ENCODE measurements at places on chromosomes 2 and 18. TPM values are rescaled to one million over a fixed set of nuclear protein-coding genes. Genes with fewer than 3 reads are reported as not detected.

- DNase-seq = no peak
Measured at GRCh38 chr18:13831864-13832508, 8.0 kb downstream of the MC5R start.

The HOXD4 gene
- 0.67 TPM for total RNA-seq

GRCh38 chr18:39653221-39653620 is 2087.6 kb upstream of the CELF4 start:
- DNase-seq = no peak

- no peak for DNase-seq
Measured at GRCh38 chr2:221521233-221521845, 50.8 kb downstream of the EPHA4 start.

DNA sequence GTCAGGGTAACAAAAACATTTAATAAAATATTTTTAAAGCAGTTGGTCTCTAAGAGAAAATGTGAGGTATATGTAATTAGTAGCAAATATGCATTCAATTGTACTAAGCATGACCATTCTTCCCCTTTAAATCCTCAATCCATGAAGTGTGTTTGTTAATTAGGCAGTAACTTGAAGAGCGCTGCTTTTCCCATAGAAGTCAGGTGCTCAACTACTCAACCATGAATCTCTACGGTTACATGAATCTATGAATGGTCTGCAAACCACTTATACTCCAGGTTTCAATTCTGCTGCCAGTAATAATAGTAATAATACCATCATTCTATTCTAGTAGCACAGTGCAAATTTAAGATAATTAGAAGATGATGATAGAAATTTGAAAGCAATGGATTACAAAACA is 55.8 kb downstream of the SLC8A1 start:
- no peak for DNase-seq

- no peak for DNase-seq
Measured at GRCh38 chr18:79614211-79614955, 65.2 kb upstream of the CTDP1 start.

DNA sequence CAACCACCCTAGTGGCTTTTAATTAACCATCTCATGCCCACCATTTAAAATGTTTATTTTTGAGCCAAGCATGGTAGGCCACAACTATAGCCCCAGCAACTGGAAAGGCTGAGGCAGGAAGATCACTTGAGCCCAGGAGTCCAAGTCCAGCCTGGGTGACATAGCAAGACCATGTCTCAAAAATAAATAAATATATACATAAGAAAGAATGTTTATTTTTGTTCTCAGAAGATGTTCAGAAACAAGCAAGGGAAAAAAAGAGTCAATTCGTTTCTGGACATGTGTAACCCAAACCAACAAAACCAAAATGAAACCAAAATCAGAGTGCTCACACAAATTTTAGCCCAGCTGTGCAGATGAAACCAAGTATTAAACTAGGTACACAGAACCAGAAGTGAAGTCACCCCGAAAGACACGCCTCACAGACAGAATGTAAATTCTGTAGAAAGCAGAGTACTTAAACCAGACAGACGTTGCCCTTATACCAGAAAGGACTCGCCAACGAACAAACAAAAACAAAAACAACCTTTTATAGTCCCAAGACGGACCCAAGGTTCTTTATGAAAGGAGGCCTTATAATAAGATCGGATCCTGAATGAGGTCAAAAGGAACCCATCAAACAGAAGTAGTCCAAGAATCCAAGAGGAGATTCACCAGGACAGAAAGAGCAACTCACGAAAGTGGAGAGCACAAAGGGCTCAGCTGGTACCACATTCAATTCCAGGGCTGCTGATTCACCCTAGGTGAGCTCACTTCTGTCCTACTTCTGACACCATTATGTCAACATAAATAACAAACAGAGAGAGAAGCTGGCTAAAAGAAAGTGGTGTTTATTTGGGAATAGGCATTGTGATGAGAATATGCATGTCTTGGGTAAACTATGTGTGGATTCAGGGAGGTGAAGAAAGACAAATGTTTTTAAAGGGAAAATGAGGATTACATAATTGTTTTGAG is 31.8 kb upstream of the MTCL1 start:
- DNase-seq = no peak

- DNase-seq = no peak
Measured at GRCh38 chr2:237594514-237594871, 4.0 kb upstream of the RAB17 start.

The MAP3K19 gene
- not detected for total RNA-seq

The OR6B3 gene
- total RNA-seq = not detected

The TCF23 gene
- 0.07 TPM for total RNA-seq

The POTEI gene
- not detected for total RNA-seq

- DNase-seq = no peak
Measured at GRCh38 chr2:152068226-152068625, 30.6 kb downstream of the CACNB4 start.

DNA sequence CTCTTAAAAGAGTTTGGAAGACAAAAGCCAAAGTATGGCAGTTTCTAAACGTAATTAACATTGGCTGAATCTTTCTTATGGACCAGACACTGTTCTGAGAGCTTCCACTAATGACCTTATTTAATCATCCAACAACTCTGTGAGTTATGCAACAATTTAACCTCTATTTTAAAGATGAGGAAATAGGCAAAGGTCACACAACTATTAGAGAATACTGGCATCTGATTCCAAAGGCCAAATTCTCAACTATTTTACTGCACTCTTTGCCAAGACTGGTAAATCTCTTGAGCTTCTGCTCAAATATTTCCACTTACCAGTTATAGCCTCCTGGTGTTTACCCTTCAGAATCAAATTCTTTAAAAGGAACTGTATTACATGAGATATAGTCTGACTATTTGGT is 42.1 kb upstream of the ERMN start:
- DNase-seq = no peak

DNA sequence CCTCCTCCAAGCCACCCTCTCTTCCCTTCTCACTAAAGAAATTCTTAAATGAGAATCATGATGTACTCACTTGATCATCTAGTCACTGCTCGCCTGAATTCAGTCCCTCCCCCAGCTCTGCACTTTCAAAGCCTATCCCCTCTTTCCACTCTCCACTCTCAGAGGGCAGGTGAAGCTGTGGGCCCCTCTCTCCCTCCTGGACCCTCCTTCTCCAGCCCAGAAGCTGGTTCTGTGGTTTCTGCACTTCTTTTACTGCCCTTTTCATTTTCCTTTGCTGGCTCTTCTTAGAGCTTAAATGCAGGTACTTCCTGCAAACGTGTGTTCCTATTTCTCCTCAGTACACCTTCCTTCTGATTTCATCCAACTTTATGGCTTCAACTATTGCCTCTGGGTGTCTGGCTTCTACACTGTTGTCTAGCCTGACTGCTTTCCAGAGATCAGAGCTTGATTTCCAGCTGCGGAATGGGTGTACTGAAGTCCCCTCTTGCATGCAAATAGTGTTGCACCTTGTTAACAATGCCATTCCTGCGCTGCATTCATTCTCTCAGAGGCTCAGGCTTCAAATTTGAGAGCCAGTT is 15.3 kb upstream of the TXNDC2 start:
- DNase-seq = no peak

The ALK gene
- not detected for total RNA-seq

The CLEC4F gene
- 0.22 TPM for total RNA-seq

DNA sequence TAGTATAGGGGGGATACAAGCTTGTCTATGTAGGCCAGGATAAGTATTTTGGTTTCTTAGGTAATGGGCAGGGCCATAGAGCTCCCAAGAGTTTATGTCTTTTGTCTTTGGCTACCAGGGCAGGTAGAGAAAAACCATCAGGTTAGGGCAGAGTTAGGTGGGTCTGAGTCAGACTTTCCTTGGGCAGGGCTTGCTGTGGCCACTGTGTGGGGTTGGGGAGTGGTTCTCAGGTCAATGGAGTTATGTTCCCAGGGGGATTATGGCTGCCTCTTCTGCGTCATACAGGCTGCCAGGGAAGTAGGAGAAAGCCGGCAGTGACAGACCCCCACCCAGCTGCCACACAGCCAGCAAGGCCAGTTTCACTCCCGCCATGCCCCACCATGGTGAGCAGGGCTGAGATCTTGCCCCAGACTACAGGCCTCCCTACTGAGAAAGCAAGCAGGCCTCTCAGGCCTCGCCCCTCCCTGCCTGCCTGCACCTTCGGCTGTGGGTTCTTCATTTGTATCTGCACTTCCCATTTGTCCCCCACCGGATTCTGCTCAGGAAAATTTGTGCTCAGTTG is 55.5 kb downstream of the RPIA start:
- no peak for DNase-seq

DNA sequence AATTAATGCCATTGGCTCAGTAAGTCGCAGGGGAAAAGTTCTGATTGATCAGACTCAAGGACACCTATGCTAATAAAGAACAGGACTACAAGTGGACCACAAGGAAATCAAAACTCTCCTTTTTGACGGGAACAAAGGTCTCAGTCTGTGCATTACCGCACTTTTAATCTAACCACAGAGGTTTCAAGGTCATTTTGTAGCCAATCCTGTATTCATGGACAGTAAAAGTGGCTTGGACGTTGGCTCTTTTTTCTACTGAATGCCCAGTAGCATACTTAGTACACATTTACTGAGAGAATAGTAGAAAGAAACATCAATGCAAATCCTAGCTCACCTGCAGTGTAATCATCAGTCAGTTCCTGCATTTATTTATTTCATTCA is 471.9 kb downstream of the PID1 start:
- no peak for DNase-seq

The FNDC4 gene
- total RNA-seq = 1.7 TPM

The HRH4 gene
- not detected for total RNA-seq

The DARS1 gene
- total RNA-seq = 64.4 TPM

DNA sequence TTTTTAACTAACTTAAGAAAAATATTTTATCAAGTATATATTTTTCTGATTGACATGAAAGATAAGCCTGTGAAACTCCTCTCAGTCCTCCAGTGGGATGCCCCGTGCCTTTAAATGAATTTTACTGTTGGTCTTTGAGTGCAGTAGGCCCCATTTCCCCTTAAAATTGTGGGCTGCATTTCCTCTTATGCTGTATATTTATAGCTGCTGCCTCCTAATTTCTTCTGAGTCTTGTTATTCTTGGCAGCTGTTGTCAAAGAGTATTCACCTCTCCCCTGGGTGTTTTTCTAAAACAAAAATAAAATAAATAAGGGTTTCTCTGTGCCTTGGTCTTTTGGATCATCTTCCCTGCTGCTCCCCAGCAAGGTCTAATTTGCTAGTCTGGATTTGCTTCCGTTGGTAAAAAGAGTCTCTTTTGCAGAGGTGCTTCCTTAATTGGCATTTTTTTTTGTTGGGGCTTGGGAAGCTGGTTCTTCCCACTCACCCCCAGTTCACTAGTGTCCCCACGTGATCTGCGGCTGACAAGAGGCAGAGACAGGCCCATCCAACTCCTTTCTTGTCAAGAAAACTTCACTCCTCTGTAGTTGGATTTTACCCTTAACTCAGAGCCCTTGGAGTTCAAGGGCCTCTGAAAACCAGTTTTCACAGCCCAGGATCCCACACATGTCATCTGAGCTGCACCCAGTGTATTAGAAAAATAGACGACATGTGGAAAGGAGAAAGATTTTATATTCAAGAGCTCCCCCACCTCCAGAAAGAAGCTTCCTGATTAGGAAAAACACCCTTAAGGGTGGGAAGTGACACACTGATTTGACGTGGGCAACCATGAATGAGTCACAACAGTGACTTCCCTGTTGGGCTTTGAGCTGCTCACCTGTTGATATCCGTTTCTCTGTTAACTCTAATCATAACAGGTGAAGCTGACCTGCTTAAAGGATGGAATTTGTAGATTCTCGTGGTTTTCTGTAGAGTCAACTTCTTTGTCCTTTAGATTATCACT is 431.5 kb downstream of the DCDC2C start:
- DNase-seq = no peak

- no peak for DNase-seq
Measured at GRCh38 chr2:141889788-141890187, 241.0 kb downstream of the LRP1B start.

DNA sequence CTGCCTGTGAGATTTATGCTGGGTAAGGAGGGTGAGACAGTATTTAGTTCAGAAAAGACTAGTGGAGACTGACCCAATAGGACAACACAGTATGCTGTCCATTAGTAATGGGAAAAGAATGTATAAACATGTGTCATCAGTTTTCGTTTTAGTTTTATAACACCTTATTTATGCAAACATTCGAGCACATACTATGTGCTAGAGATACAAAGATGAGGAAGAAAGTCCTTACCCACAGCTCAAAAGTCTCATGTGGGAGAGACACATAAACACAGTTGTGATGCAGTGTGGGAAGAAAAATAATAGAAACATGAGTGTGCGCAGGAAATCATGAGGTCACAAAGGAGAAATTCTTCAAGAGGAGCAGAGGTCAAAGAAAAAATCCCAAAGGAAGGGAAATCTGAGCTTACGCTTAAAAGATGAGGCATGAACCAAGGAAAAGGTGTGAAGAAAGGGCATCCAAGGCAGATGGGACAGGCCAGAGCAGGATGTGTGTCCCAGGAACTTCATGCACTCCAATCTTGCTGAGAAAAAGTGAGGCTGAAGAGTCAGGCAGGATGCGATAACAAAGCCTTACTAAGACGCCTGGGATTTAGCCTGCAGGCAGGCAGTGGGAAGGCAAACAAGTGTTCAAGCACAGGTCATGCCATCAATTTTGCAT is 8.1 kb downstream of the METTL21A start:
- no peak for DNase-seq

- DNase-seq = no peak
Measured at GRCh38 chr2:232444409-232445148, 11.4 kb upstream of the ALPI start.

DNA sequence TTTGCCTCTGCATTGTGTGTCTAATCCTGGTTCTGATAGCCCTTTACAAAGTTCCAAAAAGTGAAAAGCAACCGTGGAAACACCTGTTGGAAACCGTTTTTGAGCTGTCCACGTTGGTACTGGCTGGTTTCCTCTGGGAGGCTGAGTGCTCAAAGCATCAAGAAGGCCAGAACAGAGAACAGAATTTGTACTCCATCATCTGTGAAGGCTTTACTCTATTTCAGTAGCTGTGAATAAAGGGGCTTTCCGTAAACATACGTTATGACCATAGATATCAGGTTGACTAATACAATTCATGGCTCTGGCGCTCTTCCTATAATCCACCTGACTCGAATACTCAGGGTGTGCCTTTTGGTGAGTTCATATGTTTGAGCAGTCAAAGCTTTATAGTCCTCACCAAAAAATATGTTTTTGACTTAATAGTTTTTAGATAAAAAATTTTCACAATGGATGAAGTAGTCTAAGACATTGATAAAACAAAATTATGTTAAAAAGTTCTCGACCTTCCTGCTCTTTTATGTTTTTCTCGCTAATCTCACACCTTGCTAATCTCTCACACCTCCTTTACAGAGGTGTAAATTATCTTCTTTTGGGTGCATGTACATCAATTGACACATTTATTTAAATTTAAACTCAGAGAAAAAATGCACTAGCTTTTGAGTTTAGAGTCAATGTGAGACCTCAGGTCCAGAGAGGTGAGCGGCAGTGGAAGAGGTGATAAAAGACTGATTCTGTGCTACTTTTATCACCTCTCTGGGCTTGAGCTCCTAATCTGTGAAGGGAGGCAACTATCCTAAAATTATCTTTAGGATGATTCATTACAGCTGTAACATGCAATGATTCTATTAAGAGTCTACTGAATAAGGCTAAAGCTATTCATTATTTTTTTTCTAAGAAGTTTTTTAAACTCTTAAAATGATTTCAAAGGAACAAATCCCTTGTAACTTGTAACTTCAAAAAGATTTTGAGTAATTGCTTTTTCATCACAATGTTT is 65.3 kb downstream of the CXCR4 start:
- DNase-seq = no peak

- no peak for DNase-seq
Measured at GRCh38 chr2:192126426-192126825, 68.3 kb downstream of the TMEFF2 start.

- DNase-seq = no peak
Measured at GRCh38 chr18:419541-420175, 80.8 kb downstream of the COLEC12 start.

The KCNJ13 gene
- total RNA-seq = not detected

GRCh38 chr2:163801486-163801885 is 65.7 kb upstream of the FIGN start:
- no peak for DNase-seq
